NCI-H1105 treated with DMSO at 0.1 percent for 48 hours (cell line): ENCODE measurements at places on chromosomes 1 and 21.

DNA sequence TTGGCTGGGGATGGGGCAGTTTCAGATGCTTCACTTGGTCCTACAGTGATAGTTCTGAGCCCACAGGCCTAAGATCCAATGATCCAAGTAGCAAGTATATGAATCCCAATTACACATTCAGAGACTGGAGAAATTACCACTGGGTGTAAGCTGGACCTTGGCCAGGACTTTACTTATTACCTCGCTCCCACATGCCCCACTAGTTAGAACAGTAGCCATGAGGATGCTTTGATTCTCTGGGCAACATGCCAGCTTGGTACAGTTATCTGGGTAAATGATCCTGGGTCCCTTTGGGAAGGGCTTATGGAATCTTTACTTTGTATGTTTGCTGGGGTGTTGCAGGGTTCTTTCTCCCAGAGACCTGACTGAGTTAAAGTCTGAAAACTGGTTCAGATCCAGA lies 5.0 kb upstream of the FCAMR start:
- DNase-seq: peak; percentile 87

- DNase-seq: no peak
Measured at GRCh38 chr1:245715291-245715701, 560.5 kb downstream of the KIF26B start.

- DNase-seq: no peak
Measured at GRCh38 chr21:34899302-34899701, 149.8 kb downstream of the RUNX1 start.

DNA sequence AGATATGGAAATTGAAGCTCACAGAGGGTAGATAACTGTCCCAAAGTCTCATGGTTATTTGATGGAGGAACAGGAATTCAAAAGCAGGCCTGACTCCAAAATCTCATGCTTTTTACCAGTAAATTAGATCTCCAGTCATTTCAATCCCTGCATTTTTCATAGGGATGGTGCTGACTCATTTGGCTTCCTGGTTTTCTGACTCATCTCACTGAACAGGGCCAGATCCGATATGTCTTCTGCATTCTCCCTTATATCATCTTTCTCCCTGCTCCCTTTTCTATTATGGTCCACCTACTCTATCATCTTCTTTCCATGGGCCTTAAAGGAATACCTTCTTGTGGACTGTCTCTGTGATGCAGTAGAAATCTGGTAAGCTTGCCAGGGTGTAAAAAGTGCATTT lies 187.2 kb downstream of the FGGY start:
- no peak for DNase-seq

- no peak for DNase-seq
Measured at GRCh38 chr1:157360023-157360390, 192.3 kb downstream of the FCRL5 start.

DNA sequence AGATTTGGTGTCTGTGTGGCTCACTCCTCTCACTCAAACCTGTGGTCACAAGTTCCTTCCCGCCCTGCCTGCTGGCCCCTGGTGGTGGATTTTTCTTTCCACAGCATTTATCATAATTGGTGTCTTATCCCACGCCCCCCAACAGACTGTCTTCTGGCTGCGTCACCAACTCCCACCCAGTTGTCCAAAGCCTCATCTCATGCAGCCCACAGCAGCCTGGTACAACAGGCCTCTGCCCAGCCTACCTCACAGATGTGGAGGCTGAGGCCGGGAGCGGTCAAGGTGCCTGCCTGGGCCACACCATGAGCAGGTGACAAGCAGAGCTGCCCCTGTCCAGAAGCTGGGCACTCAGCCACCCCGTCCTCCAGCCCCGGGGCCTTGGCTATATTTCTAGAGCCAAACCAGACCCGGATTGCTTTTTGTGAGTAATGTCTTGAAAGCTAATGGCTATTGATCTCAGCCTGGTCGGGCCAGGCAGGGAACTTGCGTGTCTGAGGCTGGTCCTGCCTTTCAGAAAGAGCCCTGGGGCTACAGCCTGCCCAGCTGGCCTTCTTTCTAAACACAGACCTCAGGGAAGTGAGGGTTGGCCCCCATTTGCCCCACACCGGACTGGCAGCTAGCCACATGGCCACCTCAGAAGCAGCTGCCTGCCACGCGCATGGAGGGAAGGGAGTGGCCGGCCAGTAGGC lies 2.6 kb downstream of the KCNAB2 start:
- DNase-seq: no peak
